ENCODE measurements at places on chromosomes 12 and 14.

GRCh38 chr12:58920102-58920960 is at the start of gene LRIG3:
Gene LRIG3 (minus strand): TSS chr12:58920504. CDS start chr12:58920235, 269 bp downstream.
- peak; percentile 89 for DNase-seq

GRCh38 chr12:7634561-7634960 is 31.1 kb downstream of the APOBEC1 start:
- DNase-seq, result no peak

DNA sequence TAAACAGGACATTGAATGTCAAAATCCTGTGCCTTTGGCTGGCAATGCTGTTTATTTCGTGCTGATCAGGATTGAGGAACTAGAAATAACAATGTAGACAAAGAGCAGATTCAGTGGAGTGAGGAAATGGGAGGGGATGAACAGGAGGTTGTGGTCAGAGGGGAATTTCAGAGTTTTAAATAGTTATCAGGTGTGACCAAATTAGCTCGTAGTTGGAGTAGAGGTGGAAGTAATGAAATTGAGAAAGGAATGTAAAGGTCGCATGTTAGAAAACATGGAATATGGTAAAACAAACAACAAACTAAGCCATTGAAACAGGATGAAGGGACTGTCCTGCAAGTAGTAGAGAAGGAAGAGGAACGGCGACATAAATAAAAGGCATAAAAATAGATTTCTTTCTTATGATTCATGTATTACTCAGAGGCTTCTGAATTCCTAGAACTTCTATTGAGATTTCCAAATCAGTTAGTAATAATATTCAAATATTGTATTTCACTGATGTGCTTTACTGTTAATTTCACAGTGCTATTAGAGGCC is 9.5 kb upstream of the SAV1 start:
- no peak for DNase-seq

- peak; percentile 42 for DNase-seq
Measured at GRCh38 chr14:21723431-21724045, 49.9 kb upstream of the OR4E1 start.

- no peak for DNase-seq
Measured at GRCh38 chr14:69331206-69331605, 66.9 kb downstream of the ERH start.

DNA sequence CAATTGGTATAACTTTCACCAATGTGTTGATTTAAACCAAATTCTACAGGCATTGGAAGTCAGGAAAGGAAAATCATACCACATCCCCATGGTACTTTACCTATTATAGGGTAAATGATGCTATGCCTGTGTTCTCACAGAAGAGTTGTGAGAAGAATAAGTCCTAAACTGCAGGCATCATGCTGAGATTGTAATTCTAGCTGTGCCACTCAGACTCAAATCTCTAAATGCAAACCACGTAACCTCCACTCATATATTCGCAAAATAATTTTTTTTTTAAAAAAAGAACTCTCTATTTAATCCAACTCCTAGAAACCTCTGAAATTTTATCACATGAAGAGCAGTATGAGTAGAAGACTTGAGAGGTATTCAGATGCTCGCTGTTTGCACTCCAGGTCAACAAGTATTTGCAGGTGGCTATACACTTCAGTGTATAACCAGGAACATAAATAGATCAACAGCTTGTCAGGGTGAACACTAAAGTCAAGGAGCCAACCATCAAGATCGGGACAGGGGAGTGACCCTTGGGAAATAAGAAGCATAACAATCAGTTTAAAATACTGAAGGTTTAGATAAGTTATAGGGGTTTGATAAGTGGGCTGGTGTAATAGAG is 110.1 kb downstream of the SLC25A21 start:
- no peak for DNase-seq

- no peak for DNase-seq
Measured at GRCh38 chr12:90250042-90250441, 541.4 kb upstream of the ATP2B1 start.

DNA sequence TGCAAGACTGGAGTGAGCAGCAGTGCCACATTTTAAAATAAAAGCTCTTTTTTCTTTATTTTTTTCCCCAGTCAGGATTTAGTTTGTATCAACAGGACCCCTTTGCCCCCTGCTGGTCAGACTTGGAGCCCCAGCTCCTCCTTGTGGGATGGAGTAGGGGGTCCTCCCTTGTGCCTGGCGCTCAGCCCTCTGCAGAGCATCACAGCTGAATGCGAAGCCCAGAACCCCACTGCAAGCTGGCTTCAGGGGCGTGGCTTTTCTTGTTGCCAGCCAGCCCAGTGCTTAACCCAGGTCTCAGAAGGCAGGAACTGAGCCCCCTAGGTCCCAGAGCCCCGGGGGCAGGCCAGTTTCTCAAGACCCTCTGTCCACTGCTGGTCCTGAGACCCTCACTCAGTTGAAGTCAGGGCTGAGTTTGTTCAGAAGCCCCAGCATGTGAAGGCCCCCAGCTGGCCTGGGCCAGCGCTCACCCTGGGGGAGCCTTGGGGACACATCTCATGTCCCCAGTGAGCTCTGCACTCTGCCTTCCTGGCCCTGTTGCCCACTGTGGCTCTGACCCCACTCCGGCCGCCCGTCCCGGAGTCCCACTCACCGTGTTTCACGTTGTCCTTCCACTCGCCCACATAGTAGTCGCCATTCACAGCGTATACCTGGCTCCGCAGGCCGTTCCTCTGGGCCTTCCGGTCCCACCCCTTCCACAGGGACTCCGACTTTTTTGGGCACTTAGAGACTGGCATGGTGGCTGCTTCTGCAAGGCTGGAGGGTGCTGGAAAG is 519 bp downstream of the MORN3 start:
- DNase-seq, result no peak

DNA sequence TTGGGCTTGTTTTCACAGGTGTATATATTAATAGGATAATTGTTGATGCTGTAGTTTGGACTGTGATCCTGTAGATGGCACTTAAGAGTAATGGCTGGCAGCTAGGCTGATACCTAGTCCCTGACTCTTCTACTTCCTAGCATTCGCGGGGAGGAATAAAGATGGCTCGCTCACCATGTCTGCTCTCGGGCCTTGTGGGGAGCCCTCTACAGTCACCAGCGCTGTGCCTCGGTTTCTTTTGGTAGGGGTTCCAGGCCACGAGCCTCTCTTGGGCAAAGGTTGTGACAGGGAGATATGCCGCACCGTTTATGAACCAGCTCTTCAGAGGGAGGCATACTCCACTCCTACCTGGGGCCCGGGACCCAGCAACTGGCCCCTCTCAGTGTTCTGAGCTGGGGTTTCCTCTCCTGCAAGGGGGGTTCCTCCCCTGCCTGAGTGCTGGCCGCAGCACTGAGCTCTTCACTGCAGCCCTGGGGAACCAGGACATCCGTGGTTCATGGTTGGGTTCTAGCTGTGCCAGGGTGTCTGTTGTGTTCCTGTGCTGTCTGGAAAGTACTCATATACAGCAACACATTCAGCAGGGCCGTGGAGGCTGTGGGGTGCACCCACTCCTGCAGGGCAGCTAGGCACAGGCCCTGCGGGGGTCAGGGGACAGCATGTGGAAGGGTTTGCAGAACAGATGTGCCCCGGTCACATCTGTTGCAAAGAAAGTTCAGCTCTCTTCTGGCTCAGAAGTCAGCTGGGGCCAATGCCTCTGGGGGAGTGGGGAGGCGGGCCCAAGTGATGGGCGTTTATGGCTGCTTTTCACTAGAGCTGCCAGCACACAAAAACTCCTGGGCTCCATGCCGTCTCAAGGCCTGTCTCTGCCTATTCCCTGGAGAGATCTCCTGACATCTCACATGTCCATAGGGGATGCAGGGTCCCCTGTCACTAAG is 147.9 kb downstream of the PPFIA2 start:
- DNase-seq, result no peak

DNA sequence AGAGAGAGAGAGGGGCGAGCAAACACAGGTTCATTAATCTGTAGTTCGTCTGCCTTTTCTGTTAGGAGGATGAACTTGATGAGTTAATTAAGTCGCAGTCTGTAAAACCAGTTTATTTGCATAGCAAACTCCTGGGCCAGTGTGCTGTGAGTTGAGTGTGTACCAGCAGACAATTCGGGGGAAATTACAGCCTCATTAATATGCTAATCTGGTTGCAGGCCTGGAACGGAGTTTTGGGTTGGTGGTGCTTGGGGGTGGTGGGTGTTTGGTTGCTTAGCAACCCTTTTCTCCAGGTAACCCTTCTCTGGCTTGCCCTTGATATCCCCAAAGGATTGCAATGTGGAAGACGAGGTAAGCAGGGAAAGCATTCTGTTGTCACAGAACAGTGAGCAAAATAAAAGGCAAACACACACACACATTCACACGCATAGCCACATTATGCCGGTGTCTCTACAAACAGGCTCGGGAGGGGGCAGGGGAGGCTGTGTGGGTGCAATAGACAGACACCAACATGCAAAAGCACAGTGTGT is 29.2 kb upstream of the LHX5 start:
- DNase-seq, result no peak

DNA sequence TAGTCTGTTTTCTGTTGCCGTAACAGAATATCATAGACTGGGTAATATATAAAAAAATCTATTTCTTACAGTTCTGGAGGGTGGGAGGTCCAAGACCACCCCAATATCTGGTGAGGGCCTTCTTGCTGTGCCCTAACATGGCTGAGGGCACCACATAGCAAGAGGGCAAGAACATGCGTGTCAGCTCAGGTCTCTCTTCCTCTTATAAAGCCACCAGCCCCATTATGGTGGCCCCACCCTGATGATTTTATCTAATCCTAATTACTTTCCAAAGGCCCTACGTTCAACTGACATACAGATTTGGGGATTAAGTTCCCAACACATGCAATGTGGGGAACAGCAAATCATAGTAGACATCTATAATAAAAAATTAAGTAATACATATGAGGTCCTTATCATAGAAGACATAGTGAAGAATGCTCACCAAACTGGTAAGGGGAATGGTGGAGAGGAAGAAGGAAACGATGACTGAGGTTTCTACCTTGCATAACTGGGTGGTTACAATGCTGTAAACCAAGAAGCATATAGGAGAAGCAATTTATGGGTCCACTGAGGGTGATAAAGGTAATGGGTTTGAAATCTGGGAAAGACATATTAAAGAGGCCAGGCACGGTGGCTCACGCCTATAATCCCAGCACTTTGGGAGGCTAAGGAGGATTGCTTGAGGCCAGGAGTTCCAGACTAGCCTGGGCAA is 27.0 kb downstream of the BTBD7 start:
- DNase-seq, result no peak

All from NCI-H2171 (cell line).